NCI-H2107 (cell line): ENCODE measurements at places on chromosomes 5 and 9.

- no peak for DNase-seq
Observed at GRCh38 chr9:120464176-120464886, 115.6 kb downstream of the CDK5RAP2 start.

DNA sequence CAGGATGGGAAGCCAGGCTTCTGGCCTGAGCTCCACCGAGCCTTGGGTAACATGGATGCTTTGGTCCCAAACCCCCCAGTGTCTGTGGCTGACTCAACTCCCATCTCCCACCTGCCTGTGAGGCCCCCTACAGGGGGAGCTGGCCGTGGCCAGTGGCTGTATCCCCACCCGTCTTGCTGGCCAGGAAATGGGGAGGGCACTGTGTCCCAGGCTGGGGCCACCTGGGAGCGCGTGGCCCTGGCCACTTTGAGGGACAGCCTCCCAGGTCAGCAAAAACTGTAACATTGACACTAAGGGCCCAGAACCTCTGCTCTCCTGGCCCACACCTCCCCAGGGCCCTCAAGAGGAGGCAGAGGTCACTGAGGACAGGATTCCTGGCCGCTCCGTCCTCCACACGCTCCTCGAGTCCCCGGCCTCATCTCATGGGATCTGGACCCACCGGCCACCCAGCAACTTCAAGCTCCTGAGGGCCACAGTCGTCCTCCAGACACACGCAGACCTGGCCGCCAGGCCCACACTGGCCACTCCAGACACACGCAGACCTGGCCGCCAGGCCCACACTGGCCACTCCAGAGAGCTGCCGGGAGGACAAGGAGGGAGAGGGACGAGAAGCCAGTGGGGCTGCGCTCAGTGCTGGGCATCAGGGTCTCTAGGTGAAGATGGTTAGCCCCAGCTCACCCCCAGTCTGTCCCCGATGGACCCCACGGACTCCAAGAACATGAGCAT is 44.2 kb downstream of the DBH start:
- no peak for DNase-seq

DNA sequence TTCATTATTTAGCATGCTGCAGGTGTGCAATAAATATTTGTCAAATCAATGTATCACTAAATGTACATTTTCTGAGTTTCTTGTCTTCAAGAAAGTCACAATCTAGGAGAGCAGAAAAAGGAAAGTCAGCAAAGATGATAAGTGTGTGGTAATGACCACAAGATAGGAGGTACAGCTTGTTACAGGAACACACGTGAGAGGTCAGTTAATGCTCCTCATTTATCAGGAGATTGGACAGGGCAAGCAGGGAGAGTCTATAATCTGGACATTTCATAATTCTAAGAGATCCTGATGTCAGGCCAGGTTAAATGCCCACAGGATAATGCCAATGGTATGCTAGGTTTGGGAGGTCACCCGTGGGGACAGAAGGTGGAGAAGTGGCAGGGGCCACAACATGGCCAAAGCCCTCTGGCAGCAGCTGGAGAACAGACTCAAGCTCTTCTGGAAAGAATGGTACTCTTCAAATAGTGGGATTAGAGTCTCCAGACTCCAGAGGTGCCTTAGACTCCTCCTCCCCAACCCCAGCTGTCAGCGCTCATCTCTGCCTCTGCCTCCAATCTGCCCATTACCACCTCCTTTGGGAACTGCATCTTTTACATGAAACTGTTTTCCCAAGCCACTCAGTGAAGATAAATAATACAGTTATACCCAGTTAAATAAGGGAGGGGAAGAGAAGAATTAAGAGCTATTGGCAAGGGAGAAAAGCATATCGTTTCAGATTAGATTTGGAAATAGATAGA is 114.3 kb downstream of the ASTN2 start:
- no peak for DNase-seq

DNA sequence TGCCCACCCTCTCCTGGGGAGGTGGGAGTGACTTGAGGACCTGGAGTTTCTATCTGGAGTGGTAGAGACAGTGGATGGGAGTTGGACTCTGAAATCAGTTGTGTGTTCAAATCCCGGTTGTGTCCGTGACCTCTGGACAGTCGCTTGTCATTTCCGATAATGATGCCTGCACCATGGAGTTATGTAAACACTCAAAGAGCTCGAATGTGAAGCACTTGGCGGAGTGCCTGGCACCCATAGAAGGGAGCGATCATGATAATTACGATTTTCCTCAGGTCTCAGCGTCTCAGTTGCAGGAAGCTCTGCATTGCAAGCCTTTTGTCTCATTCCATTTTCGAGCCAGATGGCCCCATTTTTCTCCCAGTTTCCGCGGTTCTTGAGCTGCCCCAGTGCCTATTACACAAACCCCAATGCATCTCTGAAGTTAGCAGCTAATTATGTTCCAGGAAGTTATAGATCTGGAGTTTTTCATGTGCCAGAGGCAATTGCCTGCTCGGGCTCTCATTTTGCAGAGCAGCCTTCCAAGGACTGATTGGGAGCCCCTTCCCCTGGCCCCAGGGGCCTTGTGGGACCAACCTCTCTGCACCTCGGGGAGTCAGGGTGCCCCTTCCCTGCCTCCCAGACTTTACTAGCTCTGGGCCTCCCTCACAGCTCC is 175.5 kb upstream of the MVB12B start:
- DNase-seq, result peak; percentile 72

DNA sequence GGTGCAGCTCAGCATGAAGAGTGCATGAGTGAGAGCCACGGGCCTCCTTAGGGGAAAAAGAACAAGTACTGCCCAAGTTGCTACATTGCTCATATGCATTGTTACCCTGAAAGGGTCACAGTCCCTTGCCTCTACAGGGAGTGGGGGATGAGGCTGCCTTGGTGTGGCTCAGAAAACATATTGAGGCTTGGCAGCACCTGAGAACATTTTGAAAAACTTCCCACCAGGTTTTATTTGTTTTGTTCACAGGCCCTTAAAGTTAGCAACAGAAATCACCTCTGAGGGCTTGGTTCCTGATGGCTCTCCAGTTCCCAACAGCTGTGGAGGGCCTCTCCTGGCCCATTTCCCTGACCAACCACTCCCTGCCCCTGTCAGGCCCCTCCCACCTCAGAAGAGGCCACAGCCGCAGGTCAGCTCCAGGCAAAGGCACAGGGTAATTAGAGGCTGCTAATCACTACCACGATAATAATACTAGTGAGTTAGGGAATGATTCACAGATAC is 90.7 kb upstream of the ADRA1B start:
- DNase-seq, result no peak

DNA sequence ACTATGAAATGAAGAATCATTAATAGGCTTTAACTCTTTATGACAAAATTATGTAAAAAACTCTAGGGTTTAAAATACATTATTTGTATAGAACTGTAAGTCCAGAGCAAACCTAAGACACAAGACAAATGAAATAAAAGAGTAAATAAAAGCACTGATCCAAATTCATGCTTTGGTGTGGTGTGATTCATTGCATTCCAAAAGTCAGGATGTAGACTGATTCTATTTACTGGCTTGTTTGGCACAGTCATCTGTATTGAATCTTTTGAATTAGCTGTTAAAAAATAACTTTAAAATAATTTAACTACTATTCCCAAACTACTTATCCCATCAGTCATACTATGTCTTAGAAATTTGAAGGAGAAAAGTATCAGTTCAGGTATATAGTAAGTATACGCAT is 31.1 kb downstream of the IL4 start:
- no peak for DNase-seq

- DNase-seq, result no peak
Observed at GRCh38 chr5:31954091-31954490, 220.0 kb downstream of the GOLPH3 start.

DNA sequence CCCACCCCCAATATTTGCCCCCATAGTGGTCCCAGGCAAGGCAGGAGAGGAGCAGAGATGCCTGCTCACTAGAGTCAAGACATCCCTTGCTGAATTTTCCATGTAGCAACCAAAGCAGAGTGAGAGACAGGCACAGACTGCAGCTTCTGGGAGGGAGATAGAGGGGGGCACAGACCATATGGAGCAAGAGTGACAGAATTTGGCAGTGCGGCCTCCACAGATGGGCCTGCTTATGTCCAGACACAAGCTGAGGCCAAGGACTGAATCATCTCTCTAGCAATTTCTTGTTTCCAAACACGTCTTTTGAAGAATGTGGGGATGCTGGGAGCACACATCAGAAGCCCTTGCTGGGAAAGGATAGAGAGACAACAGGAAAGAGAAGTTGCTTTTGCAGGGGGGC is 53.0 kb upstream of the ALDH1B1 start:
- DNase-seq, result no peak

DNA sequence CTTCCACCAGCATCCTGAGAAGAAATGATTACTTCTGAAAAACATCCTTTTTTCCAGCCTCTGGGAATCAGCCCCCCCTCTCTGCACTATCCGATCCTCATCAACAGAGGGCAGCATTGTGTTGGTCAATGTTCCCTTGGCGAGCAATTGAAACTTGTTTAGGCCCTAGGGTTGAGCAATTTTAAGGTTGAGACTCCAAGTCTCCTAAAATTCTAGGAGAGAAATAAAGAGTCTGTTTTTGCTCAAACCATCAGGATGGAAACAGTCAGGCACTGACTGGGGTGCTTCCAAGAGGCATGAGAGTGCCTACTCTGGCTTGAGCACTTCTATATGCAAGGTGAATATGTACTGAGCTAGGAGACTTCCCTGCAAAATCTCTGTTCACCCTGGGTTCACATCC is 12.4 kb upstream of the CYFIP2 start:
- DNase-seq, result no peak

GRCh38 chr5:87877495-87877894 is 391.1 kb downstream of the TMEM161B start:
- no peak for DNase-seq

GRCh38 chr5:10731913-10732312 is 29.1 kb downstream of the DAP start:
- no peak for DNase-seq

GRCh38 chr9:93127395-93127911 is 6.6 kb downstream of the NINJ1 start:
- DNase-seq, result no peak

DNA sequence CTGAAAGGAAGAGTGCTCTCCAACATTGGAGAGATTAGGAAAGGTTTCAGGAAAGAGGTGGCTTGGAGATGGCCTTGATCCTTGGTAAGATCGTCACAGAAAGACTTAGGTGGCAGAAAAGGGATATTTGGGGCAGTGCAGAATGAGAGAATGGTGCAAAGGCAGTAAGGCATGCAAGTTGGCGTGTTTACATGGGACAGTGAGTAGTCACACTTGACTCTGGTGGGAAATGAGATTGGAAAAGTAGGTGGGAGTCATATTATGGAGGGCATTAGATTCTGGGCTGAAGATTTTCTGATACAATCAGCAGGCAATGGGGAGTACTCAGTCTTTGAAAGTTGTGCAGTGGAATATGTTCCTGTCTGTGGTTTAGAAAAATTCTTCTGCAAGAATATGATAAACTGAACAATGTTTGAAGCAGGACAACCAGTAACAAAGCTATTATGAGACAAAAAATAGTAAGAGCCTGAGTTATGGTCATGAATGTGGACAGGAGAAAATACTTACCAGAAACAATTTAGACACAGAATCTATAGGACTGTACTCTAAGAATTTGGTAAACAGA is 76.2 kb upstream of the ANKRD55 start:
- no peak for DNase-seq

DNA sequence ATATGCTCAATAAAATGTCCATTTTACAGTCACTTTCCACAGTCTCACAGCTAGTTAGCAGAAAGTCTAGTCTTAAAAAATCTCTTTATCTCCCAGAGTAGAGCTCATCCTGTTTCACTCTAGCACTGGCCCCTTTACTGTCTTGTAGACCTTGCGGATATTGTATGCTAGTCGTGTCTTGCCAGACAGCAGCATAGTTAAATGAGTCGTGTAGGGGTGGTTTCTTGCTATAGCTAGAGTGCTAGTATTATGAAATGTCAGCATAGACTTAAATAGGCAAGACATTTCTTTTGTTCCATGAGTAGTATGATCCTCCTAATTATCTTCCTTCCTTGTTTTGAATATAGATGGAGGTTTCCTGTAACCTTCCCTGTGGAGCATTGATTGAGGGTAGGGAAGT is 77.4 kb downstream of the C7 start:
- DNase-seq, result no peak

GRCh38 chr9:6007058-6007769 is 8.2 kb downstream of the RANBP6 start:
- no peak for DNase-seq
